ENCODE measurements at places on chromosomes 6 and 20. TPM values are rescaled to one million over a fixed set of nuclear protein-coding genes. Genes with fewer than 3 reads are reported as not detected.

DNA sequence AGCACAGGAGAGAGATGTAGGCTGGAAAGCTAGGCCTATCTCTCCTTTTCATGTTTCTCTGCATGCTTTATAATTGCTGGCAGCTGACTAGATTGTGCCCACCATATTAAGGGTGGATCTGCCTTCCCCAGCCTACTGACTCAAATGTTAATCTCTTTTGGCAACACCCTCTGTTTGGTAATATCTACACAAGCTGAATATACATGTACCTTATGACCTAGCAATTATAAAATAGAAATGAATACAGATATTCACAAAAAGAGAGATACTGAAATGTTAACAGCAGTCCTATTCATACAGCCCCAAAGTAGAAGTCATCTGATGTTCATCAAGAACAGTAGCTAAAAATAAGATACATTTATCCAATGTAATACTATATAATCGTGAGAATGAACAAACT is 429.6 kb downstream of the EPM2A start:
- H3K4me1 ChIP-seq = peaks cover 12% of the 10 kb centered on the region
- H3K27me3 ChIP-seq = no peaks in the 10 kb centered on the region
- H3K27ac ChIP-seq = no peak overlapping the region
- H3K4me3 ChIP-seq = no peak overlapping the region

FAM162B gene
- not detected for total RNA-seq

GRCh38 chr6:56863366-56863765 is 91.5 kb upstream of the BEND6 start:
- H3K27ac ChIP-seq = no peak overlapping the region
- H3K4me1 ChIP-seq = peaks cover 10% of the 10 kb centered on the region
- no peaks in the 10 kb centered on the region for H3K27me3 ChIP-seq
- H3K36me3 ChIP-seq = no peaks in the 10 kb centered on the region

- no peak overlapping the region for H3K27ac ChIP-seq
- no peak overlapping the region for H3K4me3 ChIP-seq
Measured at GRCh38 chr6:80543598-80544222, 437.2 kb downstream of the BCKDHB start.

TUBB2B gene
- 762 TPM for total RNA-seq

DNA sequence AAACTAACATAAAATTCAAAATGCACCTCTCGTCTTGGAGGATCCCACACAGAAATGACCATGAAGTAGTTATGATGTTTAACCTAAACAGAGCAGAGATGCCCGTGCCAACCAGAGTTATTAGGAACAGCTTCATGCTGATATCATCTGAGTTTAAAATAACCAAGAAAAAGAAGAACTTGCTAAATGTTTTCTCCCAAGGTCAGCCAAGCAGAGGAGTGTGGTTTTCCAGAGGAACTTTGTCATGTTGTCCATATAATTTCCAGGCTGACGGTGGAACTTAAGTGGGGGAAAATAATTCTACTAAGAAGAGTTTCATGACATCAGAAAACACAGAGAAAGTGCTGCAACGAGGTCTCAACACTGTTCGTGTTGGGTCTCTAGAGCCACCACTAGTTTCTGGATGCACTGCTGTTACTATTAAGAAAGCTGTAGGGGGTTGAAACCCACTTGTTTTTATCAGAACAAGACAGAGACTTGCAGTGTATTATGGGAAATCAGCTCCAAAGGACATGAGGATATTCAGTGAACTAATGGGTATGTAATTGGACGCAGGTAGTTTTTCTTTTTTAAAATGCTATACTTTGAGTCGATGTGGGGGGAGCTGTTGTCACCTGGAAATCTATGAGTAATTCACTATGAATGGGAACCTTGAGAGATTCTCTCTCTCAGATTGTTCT is 5.2 kb downstream of the AGPAT4 start:
- H3K36me3 ChIP-seq = no peaks in the 10 kb centered on the region
- H3K27me3 ChIP-seq = no peaks in the 10 kb centered on the region

SUMO4 gene
- 0.82 TPM for total RNA-seq

- no peaks in the 10 kb centered on the region for H3K4me1 ChIP-seq
- no peak overlapping the region for H3K27ac ChIP-seq
- H3K4me3 ChIP-seq = no peak overlapping the region
- H3K27me3 ChIP-seq = no peaks in the 10 kb centered on the region
- H3K36me3 ChIP-seq = no peaks in the 10 kb centered on the region
Measured at GRCh38 chr6:62345446-62345845, 59.4 kb upstream of the KHDRBS2 start.

DNA sequence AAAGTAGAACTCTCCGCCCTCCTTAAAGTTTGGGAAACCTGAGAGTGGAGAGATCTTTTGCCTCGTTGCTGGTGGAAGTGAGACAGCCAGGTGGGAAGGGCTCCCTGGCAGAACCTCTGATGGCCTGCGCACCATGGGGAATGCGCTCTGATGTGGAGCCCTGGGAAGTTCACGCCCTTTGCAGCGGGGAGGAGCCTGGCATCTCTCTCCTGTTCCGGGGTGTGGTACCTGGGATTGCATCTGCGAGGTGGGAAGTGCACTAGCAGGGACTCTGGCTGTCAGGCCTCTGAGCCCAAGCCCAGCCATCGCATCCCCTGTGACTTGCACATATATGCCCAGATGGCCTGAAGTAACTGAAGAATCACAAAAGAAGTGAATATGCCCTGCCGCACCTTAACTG is 159.8 kb downstream of the AKAP7 start:
- H3K4me1 ChIP-seq = peaks cover 4% of the 10 kb centered on the region
- H3K36me3 ChIP-seq = no peaks in the 10 kb centered on the region
- no peaks in the 10 kb centered on the region for H3K27me3 ChIP-seq
- H3K4me3 ChIP-seq = no peak overlapping the region

DPPA5 gene
- not detected for total RNA-seq

DNA sequence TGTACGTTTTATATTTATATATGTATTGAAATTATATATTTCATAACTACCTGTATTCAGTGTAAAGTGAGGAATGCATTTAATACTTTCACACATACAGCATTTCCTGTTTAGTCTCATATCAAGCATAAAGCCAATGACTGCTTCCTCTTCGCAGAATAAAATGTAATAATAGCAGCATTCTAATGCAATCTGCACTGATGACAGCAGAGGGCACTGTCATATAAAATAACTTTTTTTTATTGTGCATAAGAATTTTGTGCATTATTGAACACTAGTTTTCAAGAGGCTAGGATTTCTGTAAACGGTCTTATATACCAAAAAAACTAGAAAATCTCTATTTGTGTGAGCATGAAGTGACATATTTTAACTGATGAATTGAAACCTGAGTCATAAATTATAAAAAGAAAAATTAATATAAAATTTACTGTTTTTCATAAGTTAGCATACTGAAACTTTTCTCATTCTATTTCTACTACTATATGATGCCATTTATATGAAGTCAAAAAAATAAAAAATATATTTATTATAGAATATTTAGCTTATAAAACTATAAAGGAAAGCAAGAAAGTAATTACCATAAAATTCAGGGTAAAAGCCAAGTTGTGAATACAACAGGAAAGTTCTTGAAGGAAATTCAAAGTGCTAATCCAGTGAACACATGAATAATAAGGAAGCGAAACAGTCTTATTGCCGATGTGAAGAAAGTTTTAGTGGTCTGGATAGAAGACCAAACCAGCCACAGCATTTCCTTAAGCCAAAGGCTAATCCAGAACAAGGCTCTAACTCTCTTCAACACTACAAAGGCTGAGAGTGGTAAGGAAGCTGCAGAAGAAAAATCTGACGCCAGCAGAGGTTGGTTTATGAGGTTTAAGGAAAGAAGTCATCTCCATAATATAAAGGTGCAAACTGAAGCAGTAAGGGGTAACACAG is 36.3 kb downstream of the RNF146 start:
- peaks cover 5% of the 10 kb centered on the region for H3K36me3 ChIP-seq
- DNase-seq = peak; percentile 25
- no peak overlapping the region for H3K4me3 ChIP-seq
- H3K27ac ChIP-seq = no peak overlapping the region

All from neural progenitor cell (in vitro differentiated cells).